Eye (tissue), 1 donor: ENCODE measurements at places on chromosomes 5 and 9.

- no peak for DNase-seq
Observed at GRCh38 chr5:6000867-6001266, 377.5 kb downstream of the MED10 start.

DNA sequence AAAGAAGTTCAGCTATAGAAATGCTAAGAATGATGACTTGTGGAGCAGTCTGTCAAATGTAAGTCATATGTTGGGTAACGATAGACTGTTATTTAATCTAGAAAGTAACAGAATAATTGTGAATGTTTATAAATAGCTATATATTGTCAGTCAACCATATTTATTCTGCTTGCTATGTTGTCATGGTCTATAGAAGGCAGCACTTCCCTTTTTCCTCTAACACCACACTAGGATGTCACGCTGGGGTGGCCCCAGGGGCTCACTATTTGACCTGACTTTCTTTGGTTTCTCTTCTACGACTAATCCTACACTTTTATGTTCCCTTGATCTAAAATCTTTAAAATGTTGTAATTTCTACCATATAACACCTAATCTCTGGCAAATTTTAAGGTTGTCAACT lies 20.5 kb downstream of the ERAP2 start:
- no peak for DNase-seq

- DNase-seq, result no peak
Observed at GRCh38 chr9:127905004-127905728, 5.8 kb upstream of the ST6GALNAC6 start.

GRCh38 chr9:115815786-115816185 lies 337.8 kb upstream of the PAPPA start:
- no peak for DNase-seq

- DNase-seq, result no peak
Observed at GRCh38 chr9:35520364-35520710, 30.4 kb downstream of the RUSC2 start.
